ENCODE measurements at places on chromosomes 16 and 17.

- DNase-seq: no peak
These were observed 115.1 kb downstream of the MRTFB start for GRCh38 chr16:14186007-14186794.

- DNase-seq: peak; percentile 11
These were observed 133.9 kb downstream of the SOCS1 start for GRCh38 chr16:11121914-11122692.

DNA sequence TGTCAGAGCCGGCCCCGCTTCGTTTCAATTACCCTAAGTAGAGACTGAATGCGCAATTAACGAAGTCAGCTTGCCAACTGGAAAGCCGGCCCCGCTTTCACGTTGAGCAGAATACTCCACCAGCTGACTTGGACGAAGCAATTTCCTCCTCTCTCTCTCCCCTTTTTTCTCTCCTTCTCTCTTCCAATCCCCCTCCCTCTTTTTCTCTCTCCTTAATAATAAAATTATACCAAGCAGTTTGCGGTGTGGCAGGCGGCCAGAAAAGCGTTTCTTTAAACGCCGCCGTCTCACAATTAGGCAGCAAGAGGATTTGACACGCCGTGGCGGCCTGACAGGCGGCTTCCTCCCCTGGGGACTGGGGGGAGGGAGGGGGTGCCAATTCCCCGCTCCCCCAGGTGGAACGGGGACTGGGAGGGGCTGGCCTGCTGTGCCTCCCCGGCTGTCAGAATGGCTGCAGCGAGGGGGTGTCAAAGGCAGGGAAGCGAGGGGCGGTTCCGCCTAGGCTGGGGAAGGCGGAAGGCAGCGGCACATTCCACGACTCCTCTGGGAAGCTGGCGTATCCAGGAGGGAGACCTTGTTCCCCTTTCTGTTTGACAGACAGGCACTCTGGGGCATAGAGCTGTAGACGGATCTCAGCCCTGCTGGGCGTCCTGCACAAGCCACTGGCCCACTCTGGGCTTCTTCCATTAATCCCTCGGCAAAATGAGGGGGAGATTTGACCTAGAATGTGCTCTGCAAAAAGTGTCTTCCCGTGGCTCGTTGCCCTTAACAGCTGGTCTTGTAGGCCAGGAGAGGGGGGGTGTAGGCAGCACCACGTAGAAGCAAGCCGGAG is 52.7 kb downstream of the SREBF1 start:
- peak; percentile 63 for DNase-seq

DNA sequence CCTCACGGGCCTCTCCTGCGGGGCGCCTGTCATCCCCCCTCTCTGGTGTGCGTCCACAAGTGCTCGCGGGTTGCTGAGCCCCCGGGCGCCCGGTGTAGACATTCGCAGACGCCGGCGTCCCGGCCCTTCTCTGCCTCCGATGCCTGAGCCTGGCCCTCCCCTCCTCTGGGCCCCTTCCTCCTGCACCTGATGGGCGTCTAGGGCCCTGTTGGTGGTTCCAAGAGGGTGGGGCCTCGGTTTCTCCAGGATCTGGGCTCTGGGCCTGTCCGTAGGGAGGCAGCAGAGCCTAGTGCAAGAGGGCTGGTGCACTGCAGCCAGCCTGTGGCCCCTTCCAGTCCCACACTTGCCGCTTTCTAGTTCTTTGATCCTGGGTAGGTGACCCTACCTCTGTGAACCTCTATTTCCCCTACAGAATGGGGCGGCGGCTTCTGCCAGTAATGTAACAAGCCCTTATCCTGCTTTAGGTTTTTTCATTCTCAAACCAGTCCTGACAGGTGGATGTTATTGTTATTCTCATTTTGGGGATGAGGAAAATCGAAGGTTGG is 623 bp downstream of the E4F1 start:
- DNase-seq: peak; percentile 60

DNA sequence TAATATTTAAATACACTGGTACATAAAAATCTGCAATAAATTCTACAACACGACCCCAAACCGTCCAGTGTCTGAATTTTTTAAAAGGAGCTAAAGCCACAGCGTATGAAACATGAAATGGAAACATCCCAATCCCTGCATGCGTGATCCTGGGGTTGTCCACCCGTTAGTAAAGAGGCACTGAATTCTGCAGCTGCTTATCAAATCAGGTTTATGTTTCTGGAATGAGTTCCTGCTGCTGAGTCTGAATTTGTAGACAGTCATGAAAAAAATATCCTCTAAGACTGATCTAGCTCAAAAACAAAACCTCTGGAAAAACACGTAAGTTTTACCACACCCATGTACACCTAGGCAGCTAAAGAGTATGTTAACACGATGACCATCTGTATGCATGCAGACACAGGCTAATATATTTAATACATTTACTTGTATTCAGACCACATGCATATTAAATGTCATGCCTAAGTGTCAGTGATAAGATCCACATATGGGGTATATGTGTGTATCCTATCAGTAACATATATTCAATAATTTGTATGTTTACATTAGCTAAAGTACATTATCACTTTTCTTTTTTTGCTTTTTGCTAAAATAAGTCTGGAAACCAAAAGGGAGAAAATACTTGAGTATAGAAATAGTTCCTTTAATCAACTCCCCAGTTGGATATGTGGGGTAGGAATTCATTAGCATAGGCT is 420.5 kb upstream of the PSMD7 start:
- DNase-seq: no peak

DNA sequence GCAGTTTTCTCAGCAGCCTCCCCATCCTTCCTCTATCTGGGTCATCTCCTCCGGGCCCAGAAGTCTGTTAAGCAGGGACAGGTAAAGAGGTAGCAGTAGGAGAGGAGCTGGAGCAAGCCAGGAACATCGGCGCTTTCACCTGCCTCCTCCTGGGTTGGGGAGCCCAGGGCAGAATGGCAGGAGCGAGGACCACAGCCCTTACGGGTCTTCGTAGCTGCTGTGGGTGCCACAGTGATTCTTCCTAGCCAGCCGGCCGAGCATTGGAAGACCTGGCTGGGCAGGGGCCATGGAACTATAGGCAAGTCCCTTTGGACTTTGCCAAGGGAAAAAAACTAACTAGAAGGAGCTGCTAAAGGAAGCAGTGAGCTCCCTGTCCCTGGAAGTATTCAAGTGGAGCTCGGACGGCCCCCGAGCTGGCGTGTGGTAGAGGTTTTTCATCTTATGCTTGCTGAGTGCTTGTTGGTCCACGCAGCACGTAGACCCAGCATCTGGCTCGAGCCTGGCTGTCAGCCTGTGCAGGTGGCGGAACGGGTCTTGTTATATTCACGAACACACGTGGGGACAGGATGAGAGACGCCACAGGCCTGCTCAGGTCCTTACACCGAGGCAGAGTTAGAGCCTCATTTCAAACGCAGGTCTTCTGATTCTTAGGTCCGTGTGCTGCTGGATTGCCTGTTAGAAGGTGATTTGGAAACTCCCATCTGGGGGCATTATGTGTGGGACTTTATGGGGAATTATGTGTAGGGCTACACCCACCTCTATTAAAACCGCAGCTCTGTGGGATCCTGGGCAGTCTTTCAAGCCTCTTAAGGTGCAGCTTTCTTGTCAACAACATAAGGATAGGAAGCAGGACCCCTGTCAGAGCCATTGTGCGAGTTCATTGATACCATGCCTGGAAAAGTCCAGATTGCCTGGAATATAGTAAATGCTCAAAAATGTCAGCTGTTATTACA is 54.8 kb downstream of the OR1D5 start:
- no peak for DNase-seq

DNA sequence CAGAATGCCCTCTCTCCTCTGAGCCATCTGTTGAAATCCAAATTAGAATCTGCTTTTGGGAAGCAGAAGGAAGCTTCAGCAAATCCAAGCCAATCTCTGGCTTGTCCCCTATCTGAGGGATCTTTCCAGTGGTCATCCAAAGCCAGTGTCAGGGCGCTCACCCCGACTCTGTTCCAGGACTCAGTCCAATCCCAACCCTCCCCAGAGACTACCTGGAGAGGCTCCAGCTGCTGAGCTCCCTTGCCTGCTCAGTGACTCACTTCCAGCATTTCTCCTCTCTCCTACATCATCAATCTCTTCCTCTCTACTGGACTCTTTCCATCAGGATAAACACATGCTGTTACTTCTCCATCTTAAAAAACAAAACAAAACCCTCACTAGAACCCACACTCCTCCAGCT is 2.4 kb downstream of the MATCAP1 start:
- no peak for DNase-seq

DNA sequence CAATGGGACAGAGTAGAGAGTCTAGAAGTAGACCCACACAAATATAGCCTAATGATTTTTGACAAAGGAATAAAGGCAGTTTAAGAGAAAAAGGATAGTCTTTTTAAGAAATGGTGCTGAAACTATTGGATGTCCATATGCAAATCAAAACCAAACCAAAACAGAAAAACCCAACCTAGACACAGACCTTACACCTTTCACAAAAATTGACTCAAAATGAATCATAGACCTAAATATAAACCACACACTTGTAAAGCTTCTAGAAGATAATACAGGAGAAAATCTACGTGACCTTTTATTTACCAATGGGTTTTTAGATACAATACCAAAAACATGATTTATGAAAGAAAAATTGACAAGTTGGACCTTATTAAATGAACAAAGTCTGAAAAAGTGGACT is 66.4 kb upstream of the MPHOSPH6 start:
- no peak for DNase-seq

- DNase-seq: no peak
These were observed 165.7 kb downstream of the CMIP start for GRCh38 chr16:81610144-81610842.
